ENCODE measurements at places on chromosomes 1 and 21.

DNA sequence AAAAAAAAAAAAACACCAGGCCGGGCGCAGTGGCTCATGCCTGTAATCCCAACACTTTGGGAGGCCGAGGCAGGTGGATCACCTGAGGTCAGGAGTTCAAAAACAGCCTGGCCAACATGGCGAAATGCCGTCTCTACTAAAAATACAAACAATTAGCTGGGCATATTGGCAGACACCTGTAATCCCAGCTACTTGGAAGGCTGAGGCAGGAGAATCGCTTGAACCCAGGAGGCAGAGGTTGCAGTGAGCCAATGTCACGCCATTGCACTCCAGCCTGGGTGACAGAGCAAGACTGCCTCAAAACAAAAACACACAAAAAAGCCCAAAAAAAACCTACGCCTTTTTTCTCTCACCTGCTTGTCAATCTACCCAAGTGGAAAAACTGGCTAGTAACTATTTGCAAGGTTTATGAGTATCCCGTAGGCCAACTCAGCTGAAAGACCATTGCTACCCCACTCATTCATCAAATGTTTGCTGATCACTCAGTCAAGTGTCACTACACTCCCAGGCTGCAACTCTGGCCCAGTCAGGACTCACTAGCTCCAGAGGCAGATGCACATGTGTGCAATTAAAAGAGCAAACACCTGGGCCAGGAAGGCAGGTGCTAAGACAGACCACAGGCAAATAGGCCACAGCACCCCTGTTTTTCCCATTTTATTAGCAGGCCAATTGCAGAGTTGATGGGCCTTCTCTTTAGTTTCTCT lies 2.0 kb downstream of the CSRP1 start:
- DNase-seq = no peak

- no peak for DNase-seq
Observed at GRCh38 chr1:209080170-209080781, 503.2 kb upstream of the CAMK1G start.

DNA sequence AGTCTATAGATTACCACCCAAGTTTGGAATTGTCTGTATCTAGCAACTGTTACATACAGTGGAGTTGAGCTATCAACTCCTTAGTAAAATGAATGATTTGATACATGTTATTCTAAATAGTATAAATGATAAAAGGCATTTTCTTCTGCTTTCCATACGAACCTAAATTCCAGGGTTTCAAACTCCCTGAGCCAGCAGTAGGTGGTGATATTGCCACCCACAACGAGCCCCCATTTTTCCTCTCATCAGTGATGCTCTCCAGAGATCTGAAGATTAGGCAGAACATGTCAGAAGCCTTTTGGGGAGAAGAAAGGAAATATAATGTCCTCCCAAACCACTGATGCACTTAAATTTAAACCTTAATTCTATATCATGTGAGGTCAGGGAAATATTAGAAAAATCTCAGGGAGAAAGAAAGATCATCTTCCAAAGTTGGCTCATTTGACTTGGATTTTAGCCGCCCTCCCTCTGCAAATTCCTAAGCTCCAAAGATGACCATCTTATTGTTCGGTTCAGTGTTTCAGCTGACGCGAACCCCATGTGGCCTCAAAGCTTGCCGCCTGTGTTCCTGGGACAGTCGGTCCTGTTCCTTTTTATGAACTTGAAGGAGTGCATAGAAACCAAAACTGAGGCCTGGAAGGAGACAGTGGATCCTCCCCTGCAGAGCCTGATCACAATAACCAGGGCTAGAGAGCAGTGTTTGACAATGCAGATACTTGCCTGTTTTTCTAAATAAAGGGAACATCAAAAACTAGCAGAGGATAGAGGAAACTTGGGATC lies 2.3 kb downstream of the EVA1C start:
- no peak for DNase-seq

DNA sequence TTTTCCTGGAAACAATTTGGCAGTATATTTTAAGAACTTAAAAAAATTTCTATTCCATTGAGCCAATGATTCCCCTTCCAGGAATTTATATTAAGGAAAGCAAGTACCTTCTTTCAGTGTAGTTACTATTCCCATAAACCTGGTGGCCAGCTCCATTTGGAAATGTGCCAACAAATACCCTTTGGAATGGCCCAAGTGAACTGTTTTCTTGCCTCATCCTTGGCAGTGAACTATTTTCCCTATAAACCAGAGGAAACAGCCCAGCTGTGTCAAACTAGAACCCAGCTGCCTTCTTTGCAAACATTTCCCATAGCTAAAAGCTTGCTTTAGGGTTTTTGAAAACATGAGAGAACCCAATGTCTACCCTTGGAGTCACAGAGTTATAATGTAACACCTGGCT lies 496.9 kb downstream of the NEGR1 start:
- no peak for DNase-seq

DNA sequence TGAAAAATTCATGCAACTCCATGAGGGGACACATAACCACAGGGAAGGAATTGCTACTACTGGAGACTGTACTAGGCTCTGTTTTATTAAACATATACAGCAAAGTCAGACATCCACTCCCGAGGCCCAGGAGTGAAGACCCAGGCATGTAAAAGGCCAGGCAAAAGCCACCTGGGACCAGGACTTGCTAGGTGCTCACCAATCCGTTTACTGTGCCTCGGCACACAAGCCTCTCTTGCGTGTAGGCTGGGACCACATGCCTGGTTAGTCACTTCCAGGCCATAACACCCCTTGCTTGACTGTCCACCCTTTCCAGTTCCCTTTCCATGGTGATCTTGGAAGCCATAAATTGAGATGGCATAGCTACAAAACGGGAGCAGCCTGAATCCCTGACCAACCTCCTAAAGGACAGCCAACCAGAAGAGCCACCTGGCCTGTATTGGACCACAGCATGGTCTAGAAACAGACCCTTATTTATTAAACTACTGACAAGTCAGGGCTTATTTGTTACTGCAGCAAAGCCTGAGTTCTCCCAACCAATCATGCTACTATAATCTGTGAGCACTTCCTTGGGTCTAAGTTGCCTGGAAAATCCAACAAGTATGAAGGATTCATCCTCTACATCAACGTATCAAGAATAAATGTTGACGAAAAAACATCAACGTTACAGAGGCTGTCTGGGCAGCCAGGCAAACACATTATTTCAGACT lies 39.7 kb downstream of the URB1 start:
- no peak for DNase-seq

- no peak for DNase-seq
Observed at GRCh38 chr21:44067011-44067839, 40.0 kb upstream of the PWP2 start.

GRCh38 chr1:43387976-43388599 lies 1.5 kb downstream of the MED8 start:
- DNase-seq = no peak

- DNase-seq = no peak
Observed at GRCh38 chr1:59819566-59820438, 5.1 kb downstream of the HOOK1 start.

DNA sequence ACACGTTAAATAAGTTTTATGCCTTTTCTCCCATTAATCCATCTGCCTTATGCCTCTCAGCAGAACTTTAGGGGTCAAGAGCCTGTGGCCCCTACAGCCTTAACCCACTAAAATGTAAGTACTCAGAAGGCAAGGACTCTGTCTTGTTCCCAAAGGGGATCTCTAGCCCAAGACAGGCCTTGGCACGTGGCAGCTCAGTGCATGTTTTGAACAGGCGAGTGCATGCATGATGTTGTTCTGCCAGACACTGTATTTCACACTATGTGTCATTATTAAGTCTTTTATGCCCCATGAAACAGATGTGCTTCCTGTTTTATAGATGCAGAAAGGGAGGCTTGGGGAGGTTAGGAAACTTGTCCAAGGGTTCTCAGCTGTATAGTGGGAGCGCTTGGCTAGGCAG lies 102.8 kb downstream of the ETS2 start:
- DNase-seq = no peak

GRCh38 chr21:45096217-45096616 lies 21.8 kb downstream of the ADARB1 start:
- DNase-seq = no peak
